ENCODE measurements at places on chromosomes 11 and 22.

GRCh38 chr11:102813484-102813883 lies 15.5 kb upstream of the MMP1 start:
- no peak for DNase-seq

- DNase-seq, result no peak
Measured at GRCh38 chr11:13944911-13945425, 17.6 kb upstream of the SPON1 start.

DNA sequence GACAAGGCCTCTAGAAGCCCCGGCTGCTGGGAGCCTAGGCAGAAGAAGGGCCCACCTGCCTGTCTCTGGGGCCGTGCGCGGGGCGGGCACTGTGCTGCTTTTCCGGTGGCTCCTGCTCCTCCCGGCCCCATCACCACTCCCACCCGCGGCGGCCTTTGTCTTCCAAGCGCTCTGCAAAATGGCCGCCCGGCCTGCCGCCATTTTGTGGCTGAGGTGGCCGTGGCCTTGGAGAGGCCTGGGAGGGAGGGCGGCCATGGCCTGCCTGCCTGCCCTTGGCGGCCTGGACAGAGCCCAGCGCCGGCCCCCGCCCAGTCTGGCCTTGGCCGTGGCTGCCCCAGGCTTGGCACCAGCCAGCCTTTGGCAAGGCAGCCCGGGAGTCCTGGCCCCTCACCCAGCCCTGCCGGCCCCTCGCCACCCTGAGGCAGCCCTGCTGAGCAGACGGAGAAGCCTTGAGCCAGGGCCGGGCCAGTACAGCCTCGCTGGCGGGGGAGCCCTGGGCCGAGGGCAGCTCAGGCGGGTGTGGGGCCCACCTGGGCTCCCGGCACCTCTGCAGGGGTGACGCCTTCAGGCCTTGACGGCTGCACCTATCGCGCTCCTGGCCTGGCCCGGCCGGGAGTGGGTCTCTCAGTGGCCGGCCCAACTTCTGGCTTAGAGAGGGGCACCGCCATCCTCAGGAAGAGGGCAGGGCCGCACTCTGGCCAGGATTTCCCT lies 46.0 kb upstream of the PPARA start:
- DNase-seq, result no peak

DNA sequence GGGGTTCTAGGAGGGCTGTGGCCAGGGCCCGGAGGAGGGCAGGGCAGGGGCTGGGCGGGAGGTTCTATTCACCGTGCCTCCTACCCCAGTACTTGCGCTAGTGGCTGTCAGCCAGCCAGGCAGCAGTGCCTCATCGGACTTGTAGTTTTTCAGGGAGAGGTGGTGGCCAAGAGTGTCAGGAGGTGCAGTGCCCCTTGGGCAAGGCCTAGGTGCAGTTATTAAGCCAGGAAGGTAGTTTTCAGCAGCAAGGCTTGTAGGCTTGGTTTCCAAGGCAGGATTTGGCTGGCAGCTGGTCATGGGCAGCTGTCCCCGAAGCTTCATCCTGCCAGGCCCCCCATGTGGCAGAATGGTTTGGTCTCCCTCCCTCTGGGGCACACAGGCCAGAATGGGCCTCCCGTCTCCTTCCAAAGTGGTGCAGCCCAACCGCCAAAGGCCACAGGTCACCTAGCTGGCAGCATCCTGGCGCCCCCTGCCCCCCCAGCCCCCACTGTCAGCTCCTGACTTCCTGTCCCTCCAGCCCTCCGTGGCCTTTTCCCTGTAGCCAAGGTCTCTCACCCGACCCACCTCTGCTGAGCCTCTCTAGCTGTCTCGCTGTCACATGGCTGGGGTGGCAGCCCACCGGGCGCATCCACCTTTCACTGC lies 8.5 kb downstream of the CCDC88B start:
- no peak for DNase-seq

Data from AG08396 (cell line).